NCI-H1092 (cell line): ENCODE measurements at places on chromosomes 16 and 17.

DNA sequence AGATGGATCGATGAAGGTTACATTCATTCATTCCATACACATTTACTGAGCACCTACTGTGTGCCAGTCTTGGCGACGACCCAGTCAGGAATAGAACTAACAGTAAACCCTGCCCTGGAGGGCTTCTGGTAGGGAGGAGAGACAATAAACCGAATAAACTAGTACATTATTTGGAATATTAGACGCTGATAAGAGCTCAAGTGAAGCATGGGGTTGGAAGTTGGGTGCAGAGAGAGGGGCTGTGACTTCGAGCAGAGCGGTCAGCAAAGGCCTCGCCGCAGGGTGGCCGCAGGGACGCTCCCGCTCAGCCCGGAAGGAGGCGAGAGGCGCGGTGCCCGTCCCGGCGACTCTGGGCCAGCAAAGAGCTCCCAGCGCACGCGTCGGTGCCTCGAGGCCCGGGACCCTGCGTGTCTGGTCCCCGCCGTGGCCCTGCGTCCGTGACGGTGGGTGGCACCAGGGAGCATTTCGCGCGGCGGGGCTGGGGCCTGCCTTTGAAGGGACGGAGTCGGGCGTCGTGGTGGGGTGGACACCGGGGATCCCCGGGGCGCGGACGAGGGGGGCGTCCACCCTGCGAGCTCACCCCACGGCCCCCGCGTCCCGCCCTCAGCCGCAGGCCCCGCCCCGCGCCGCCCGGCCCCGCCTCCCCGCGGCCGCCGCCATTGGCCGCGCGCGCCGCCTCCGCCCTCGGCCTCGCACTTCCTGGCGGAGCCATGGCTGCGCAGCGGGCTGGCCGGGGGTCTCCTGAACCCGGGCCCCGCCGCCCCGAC, at the start of gene KLHL36:
Gene KLHL36 (plus strand): TSS at position 684 of the 767 bp plus-strand sequence. CDS start 2,357 bp downstream, outside the sequence.
- no peak for DNase-seq

DNA sequence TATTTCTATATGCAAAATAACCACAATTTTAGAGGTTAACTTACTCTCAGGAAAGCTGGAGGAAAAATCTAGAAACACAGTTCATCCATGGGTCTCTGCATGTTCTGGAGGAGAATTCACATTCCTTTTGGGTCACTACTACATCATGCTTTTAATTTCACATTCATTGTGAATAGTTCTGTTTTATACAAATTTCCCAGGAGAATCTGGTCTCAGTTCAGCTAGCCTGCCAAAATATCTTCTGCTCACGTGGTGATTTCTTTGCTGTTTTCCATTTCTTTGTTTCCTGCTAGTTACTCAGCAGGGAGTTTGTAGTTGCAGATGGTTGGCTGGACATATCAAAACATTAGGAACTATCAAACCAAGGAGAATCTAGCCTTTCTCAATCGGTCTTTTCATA, at the start of gene ABCA9:
Gene ABCA9 (minus strand): TSS at position 106 of the 400 bp plus-strand sequence. CDS start 9,801 bp downstream, outside the sequence.
- DNase-seq = no peak

DNA sequence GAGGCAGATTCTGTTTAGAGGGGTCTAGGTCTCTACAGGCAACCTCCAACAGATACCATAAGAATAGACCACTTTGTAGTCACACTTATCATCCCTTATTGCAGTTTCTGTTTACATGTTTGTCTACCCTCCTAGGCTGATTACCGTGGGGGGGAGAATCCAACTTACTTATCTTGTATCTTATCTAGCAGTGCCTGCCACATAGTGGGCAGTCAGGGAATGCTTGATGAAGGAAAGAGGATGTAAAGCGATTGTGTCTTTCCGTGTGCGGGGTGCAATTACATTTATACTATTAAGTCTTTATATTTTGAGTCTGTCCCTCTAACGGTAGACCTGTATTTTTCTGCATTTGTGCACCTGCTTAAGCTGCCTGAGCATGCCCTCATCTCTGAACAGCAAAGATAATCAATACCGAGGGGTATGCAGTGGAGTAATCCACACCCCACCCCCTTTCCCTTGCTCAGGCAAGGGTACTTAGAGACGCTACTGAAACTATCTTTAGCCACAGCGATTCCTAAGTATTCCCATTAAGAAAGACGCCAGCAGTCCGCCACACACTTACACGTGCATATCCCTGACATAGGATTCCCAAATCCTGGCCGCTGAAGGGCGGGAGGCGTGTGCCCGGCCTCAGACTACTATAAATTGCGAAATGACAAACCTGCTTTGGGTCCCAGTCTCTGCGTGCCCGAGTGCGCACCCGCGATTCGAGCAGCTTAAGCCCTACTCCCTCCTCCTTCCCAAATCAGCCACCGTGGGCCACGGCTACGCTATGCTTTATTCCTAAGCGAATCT, 635 bp upstream of the AATF start:
- DNase-seq = no peak

GRCh38 chr16:30417529-30418349, 10.3 kb downstream of the ZNF771 start:
- peak; percentile 95 for DNase-seq

DNA sequence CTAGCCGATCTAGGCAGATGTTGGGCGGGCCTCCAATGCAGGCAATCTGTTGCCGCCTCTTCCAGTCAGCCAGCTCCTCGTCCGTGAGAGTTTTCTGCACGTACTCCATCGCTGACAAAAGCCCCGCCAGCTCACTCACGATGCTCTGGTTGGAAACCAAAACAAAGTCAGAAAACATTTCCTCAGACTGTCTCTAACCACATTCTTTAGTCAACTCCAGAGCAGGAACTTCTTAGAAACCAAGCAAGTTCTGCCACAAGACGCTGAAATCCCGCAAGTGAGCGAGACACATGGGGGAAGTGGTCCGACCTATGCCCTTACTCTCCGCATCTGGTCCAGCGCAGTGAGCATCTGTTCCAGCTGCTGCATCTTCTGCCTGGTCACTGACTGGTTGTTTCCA, 49.1 kb downstream of the STAT5A start:
- no peak for DNase-seq

DNA sequence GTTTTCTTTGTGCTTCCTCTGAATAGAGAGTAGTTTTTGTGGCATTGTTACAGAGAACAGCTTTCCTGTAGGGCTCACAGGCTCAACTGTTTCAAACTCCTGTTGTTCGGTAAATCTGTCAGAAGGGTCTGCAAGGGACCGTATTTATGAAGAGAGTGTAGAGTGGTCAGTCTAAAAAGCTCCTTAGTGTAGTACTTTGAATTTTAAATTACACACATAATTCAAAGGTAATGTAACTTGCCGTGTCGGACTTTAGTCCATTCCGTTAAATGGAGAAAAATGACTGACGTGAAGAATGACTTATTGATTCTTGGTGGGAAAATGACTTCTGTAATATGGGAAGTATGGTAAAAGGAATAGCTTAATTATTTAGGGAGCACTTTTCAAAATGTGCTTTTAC, 190.9 kb downstream of the WWOX start:
- DNase-seq = no peak

GRCh38 chr16:74769586-74770190, 4.9 kb downstream of the FA2H start:
- no peak for DNase-seq

GRCh38 chr17:75707079-75707571, 14.1 kb upstream of the ITGB4 start:
- DNase-seq = no peak

DNA sequence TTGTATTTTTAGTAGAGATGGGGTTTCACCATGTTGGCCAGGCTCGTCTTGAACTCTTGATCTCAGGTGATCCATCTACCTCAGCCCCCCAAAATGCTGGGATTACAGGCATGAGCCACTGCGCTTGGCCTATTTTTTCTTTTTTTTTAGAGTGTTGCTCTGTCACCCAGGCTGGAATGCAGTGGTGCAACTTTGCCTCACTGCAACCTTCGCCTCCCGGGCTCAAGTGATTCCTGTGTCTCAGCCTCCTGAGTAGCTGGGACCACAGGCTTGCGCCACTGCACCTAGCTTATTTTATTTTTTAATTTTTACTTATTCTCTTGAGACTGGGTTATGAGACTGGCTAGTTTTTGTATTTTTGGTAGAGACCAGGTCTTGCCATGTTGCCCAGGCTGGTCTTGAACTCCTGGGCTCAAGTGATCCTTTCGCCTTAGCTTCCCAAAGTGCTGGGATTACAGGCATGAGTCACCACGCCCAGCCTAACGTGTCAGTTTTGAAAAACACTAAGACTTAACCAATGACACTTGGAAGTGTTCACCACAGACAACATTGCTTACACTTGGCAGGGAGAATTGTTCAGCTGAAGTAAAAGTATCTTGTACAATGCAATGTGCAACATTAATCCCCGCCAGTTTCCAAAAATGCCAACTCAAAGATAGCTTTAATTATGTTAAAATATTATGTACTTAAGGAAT, 26.9 kb downstream of the ATAD5 start:
- no peak for DNase-seq

DNA sequence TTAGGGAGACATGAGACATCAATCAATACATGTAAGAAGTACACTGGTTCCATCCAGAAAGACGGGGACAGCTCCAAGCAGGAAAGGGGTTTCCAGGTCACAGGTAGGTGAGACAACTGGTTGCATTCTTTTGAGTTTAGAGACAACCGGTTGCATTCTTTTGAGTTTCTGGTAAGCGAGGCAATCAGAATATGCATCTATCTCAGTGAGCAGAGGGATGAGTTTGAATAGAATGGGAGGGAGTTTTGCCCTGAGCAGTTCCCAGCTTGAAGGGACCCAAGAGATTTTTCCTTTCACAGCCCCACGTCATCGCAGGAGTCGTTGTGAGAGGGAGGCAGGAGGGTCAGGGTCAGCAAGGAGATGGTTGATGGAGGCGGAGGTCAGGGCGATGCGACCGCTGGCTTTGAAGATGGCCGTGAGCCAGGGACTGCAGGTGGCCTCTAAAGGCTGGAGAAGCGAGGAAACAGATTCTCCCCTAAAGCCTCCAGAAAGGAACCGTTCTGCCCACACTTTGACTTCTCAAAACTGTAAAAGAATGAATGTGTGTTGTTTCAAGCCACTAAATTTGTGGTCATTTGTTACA, 36.5 kb downstream of the IRF8 start:
- no peak for DNase-seq

DNA sequence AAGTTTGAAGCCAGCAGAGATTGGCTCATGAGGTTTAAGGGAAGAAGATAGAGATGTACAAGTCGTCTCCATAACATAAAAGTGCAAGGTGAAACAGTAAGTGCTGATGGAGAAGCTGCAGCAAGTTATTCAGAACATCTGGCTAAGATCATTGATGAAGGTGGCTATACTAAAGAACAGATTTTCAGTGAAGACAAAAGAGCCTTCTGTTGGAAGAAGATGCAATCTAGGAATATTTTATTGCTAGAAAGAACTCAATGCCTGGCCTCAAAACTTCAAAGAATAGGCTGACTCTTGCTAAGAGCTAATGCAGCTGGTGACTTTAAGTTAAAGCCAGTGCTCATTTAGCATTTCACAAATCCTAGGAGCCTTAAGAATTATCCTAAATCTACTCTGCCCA, 26.0 kb downstream of the CCL4 start:
- DNase-seq = no peak

GRCh38 chr17:83179811-83180210, 100.4 kb downstream of the METRNL start:
- DNase-seq = no peak

GRCh38 chr17:35879773-35880654, at the start of gene CCL5:
Gene CCL5, minus strand, starts transcription at chr17:35880360.
- no peak for DNase-seq

DNA sequence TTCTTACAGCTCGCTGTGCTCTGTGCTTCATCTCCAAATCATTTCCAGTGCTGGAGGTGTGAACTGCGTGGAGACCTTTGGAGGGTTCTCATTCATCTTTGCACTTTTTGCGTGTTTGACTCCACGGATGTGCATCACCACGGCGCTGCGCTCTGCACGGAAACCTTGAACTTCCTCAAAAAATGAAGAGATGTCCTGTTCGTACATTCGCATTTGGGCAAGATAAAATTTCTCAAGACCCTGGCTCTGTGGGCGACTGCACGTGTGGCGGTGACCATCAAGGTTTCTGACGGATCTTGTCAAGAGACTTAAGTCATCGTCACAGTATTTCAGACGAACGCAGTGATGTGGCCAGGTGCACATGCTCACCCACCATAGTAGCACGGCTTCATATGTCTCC, 10.3 kb upstream of the PVALEF start:
- no peak for DNase-seq

GRCh38 chr17:71765437-71765836, 355.4 kb upstream of the SOX9 start:
- DNase-seq = no peak

DNA sequence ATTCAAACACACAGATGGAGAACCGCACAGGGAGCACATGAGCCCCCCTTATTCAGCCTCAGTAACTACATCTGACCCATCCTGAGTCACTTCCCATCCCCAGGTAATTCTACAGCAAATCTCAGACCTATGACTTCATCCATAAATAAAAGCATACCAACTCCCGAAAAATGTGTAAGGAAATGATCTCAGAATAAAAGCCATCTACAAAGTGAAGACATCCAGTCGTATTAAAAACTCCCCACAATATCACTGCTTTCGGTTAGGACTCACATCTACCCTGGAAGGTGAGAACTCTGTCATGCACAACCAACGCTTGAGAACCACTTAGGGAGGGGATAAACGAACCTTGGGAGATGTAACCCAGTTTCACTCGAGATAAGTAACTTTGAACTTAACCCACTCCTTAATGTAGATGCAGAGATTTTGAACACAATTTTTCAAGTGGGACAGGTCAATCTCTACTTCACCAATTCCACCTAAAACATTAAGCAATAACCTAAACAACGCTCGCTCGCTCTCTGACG, 1.3 kb downstream of the USP36 start:
- DNase-seq = no peak

GRCh38 chr17:45052052-45052772, 780 bp upstream of the DCAKD start:
- no peak for DNase-seq

DNA sequence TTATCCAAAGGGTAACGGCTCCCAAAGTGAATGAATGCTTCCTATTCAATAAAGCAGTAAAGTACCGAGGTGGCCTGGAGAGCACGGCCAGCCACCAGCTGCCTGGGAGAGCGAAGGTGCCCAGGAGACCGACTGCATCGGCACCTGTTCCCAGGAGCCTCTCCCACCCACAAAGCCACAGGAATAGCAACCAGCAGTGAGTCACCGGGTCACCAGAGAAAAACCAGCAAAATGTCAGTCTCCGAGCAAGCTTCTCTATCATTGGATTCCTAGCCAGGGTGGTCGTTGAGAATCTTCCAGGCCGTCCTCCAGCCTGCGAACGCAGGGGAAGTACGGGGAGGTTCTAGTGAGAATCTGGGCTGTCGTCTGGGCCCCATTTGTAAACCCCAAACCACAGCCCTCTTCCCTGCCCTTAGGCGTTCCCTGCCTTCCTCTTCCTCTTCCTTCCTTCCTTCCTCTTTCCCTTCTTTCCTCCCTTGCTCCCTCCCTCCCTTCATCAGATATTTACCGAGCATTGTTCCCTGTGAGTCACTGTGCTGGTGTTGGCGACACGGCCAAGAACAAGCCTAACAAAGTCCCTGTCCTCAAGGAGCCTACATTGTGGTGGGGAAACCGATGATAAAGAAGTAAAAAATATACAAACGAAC, 114.6 kb downstream of the SLC39A11 start:
- DNase-seq = no peak
